ENCODE measurements at places on chromosomes 7 and 10.

DNA sequence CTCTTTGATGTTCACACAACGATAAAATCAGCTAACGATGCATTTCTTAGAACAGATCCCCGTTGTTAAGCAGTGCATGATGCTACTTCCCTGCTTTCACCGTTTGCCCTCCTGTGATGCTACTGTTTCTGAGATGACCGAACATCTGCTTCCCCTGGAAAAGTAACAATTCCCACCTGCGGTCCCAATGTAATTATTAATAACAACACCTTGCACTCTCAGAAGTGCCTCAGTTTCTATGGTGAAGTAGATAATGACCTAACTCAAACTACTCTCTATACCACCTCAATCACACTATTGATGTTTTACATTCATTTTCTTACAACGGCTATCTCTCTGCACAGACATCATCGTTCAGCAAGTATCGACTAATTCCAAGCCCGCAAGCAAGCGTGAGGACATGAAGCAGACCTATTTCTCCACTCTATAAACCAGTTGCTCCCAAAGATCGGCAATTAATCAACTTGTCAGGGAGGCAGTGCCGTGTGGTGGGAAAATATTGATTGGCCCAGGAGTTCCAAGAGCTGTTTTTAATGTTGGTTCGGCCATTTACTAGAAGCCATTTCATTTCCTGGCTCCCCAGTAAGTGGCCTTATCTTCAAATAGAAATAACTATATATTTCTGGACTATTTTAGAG lies 42.7 kb downstream of the FAM107B start:
- no peak for DNase-seq

GRCh38 chr10:118841881-118842605 lies 87.3 kb upstream of the CACUL1 start:
- DNase-seq, result no peak

GRCh38 chr7:140649556-140650205 lies 9.1 kb upstream of the DENND2A start:
- no peak for DNase-seq

DNA sequence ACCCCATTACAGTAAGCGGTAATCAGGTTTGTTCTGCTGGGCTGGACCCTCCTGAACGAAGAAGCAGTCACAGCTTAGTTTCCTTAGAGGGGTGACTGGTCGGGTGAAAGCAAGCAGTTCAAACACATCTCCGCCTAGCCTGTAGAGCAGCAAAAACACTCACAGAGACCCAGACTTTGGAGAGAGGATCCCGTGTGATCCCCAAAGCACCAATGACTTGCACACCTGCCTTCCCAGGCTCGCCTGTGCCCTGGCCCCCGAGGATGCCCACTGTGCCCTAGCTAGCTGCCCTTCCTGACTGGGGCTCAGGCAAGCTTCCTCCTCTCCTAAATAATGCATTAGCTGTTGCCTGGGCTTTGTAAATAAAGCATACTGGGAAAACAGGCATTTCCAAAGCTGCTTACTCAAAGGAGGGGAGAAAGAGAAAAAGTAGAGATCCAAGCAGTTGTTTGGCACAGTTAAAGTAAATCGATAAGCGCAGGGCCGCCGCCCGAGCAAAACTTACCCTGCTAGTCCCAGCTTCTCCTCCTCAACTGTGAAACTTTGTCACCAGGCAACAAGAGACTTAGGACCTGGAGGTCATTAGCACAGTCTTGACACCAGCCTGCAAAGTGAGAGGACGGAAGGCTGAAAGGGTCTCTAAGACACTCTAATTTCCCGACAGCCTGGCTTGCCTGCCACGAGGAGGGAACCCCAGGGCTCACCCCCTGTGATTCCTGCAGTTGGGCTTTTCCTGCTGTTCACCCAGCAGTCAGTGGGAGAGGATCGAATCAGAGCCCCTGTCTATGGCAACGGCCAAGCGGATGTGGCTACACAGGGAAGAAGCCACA lies 4.8 kb downstream of the LRRC18 start:
- no peak for DNase-seq

DNA sequence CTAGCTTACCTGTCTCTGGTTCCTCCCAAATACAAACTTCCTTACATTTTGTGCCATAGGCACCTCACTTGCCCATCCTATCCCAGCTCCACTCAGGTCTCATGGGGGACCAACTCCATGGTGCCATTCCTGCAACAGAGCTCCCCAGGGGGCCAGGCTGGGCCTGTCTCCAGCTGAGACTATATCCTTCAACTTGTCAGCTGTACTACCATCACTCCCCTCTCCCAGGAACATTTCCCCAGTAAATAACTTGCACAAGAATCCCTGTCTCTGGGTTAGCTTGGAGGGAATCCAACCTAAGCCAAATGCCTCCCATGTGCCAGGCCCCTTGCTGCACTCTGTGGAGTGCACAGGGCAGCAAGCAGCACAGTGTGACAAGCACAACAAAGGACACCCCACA lies 33.2 kb downstream of the FRMPD2 start:
- no peak for DNase-seq

DNA sequence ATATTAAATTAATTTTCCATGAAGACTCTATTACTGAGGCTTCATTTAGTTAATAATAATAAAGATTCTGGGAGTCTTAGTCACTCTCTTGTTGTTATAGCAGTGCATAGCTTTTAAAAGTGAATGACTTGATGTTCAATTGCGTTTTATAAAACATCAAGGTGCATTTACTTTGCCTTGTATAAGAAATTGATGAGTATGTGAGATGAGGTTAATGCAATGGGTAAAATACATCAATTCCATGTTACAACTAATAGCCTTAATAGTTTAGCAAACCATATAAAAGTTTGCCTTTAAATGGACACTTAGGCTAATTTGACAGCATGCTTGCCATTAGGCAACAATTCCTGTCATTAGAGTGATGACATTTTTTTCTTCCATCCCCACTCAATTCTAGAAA lies 173.6 kb upstream of the TEX47 start:
- no peak for DNase-seq

DNA sequence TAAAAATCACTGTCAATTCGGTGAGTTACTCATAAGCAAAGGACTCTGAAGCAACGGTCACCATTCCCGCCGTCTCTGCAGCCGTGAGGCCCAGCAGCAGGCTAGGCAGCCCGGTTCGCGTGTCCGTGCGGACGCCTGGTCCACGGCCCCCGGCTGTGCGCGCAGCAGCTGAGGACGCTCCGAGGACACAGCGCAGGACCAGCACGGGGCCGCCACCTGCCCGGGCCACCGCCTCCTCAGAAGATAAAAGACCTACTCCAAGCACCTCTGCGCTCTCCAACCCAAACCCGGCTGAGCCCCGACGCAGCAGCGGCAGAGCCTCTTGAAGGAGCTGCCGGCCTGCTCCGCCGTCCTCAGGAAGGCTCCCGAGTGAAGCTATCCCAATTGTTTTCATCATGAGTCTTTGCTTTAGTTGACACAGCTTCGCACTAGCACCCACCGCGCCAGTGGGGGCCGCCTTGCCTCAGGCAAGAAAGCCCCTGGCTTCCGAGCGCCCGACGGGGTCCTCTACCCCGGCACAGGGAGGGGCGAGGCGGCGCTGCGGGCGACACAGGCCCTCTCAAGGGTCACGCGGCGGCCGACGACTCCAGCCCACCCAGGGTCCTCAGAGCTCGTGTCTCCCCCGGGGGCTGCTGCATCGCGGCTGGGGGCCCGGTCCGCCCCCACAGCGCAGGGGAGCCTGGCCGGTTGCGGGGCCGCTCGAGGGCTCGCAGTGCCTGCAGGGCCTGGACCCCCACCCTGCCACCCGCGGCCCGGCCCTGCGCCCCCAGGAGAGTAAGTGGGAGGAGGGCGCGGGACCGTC lies 16.9 kb upstream of the GPR146 start:
- DNase-seq, result no peak

GRCh38 chr7:75856536-75856935 lies 22.3 kb upstream of the RHBDD2 start:
- DNase-seq, result no peak

DNA sequence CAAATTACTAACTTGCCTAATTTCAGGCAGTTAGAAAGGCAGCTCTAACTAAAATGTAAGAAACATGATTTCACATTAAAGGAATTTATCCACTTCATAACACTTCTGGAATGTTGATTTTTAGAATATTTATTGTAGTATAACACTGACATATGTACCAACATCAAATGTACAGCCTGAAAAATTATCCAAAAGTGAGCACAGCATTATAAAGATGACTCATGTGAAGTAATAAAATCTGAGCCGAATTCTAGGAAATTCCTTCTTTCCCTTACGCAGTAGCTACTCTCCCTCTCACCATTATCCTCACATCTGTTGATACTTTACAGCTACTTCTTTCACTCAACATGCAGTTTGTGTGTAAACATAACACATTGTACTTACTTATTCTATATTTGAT lies 610.6 kb downstream of the ZWINT start:
- no peak for DNase-seq

GRCh38 chr7:54874804-54875203 lies 115.8 kb upstream of the SEC61G start:
- no peak for DNase-seq

- DNase-seq, result no peak
Observed at GRCh38 chr10:60008816-60009215, 102.5 kb upstream of the CCDC6 start.

GRCh38 chr7:144941127-144941526 lies 105.3 kb upstream of the TPK1 start:
- no peak for DNase-seq

GRCh38 chr10:1788401-1788800 lies 51.1 kb upstream of the ADARB2 start:
- DNase-seq, result no peak

- DNase-seq, result no peak
Observed at GRCh38 chr10:74011770-74012169, 13.9 kb downstream of the VCL start.

DNA sequence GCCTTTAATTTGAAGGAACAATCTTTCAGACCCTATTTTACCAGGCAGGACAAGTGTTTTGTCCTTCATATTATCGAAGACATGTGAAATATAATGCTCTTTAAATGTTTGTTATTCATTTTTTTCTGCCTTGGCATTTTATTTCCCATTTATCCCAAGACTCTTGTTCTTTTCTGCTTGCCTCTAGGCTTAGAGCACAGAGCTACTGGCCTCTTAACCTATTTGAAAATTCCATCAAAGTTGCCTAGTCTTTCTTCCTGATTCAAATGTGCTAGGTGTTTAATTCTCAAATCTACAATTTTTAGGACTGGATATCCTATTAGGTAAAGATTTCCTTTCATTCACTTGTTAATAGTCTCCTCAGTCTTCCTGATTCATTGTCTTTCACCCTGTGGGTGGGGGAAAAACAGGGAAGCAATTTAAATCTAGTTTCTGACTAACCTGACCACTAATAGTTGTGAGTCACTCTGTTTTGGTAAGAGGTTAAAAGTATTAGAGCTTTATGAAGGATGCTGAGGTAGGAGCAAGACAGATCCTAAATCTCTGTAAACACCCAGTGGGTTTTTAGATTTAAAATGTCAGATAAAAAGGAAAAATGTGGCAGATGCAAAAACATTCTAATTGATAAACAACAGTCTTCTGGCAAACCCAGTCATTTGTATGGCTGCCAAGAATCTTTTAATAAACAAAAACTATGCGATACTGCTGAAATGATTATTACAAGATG lies 1.5 kb downstream of the LIPK start:
- DNase-seq, result no peak

DNA sequence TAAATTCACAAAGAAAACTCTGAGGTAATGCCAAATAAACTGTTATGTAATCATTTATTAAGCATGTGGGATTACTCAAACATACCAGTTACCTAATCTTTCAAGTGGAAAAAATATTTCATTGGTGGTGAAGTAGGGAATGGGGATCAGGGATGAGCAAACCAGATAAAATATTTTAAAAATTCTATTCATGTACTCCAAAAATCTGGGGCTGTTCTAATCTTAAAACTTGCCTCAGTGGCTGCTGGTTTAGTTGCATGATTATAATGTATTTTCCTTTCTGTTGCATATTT lies 19.5 kb downstream of the LMOD2 start:
- DNase-seq, result no peak

DNA sequence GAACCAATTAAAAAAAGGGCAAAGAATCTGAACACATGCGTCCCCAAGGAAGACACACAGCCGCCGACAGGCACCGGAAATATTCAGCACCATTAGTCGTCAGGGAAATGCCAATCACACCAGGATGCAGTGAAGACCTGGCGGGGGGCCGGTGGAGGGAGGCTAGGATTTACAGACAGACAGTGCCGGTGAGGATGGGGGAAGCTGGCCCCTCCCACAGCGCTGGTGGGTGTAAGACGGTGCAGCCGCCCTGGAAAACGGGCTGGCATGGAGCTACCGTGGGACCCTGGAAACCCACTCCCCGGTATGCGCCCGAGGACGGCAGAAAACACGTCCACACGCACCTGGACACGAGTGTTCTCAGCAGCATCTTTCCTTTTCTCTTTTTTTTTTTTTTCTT lies 4.8 kb upstream of the ADAP1 start:
- no peak for DNase-seq

GRCh38 chr10:34628174-34628796 lies 186.8 kb downstream of the PARD3 start:
- no peak for DNase-seq

- peak; percentile 83 for DNase-seq
Observed at GRCh38 chr10:110007701-110008517, at the start of gene ADD3. ADD3 (plus strand) TSS chr10:110007984; CDS start chr10:110100654, 92,670 bp downstream.

- DNase-seq, result peak; percentile 57
Observed at GRCh38 chr10:100998991-100999741, 442 bp upstream of the LZTS2 start.

GRCh38 chr7:5193880-5194279 lies 3.8 kb downstream of the WIPI2 start:
- DNase-seq, result no peak

- peak; percentile 10 for DNase-seq
Observed at GRCh38 chr10:97731346-97732051, 5.4 kb upstream of the ZFYVE27 start.

- DNase-seq, result no peak
Observed at GRCh38 chr10:13759168-13759567, 172.4 kb downstream of the PRPF18 start.

GRCh38 chr7:119452401-119452800 lies 820.6 kb upstream of the KCND2 start:
- no peak for DNase-seq

- DNase-seq, result no peak
Observed at GRCh38 chr7:229184-229964, 37.0 kb downstream of the FAM20C start.

GRCh38 chr10:84012831-84013458 lies 126.4 kb upstream of the GHITM start:
- DNase-seq, result no peak

DNA sequence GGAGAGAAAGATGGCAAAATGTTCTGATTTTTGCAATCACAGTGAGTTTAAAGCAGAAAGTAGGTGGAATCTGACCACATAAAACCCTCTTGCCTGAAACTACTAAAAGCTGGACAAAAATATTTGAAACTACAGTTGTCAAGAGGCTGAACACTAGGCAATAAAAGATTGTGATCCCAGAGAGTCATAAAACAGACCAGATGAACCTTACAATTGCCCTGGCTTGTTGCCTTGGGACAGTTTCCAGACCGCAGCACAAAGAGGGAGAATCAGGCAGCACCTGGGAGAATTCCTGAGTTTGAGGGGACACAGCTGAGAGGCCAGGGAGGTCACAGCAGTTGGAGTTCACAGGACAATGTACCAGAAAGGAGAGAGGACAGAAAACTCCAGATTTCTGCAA lies 107.3 kb upstream of the NANOS1 start:
- DNase-seq, result no peak

GRCh38 chr10:67794909-67795460 lies 43.0 kb downstream of the DNAJC12 start:
- no peak for DNase-seq

All from stimulated activated CD4-positive, alpha-beta T cell treated with anti-CD3 and anti-CD28 coated beads, Interleukin-15, amount 100 ng/mL, for 1 hour (primary cell).